CD14-positive monocyte (primary cell): ENCODE measurements at places on chromosomes 3 and 15. TPM values are rescaled to one million over a fixed set of nuclear protein-coding genes. Genes with fewer than 3 reads are reported as not detected.

The CCDC39 gene
- not detected for polyA plus RNA-seq

The KNL1 gene
- polyA plus RNA-seq: 0.38 TPM

The IQCF5 gene
- polyA plus RNA-seq: not detected in 2 replicates

The ZMYND10 gene
- 0.19 TPM for polyA plus RNA-seq

The MAP6D1 gene
- 0.18 TPM for polyA plus RNA-seq

The VPS33B gene
- polyA plus RNA-seq: 4.0 TPM

The ETV5 gene
- 1.2 TPM for polyA plus RNA-seq

The POLR2H gene
- 24.6 TPM for polyA plus RNA-seq

The GPR27 gene
- 19.6 TPM for polyA plus RNA-seq

The CLDN11 gene
- 0.11 and 0.13 TPM in 2 replicates for polyA plus RNA-seq

The SUCLG2 gene
- 6.1 and 10.8 TPM in 2 replicates for polyA plus RNA-seq

The CCDC80 gene
- not detected for polyA plus RNA-seq

The OXTR gene
- 0.07 TPM for polyA plus RNA-seq

The TNFSF10 gene
- polyA plus RNA-seq: 293 TPM
